Epithelial cell of umbilical artery (primary cell): ENCODE measurements at places on chromosomes 5 and 9. TPM values are rescaled to one million over a fixed set of nuclear protein-coding genes. Genes with fewer than 3 reads are reported as not detected.

Gene SHISAL2B
- total RNA-seq, result not detected in 2 replicates

Gene PTGES
- total RNA-seq, result 0.32 and 0.46 TPM in 2 replicates

Gene NR5A1
- not detected in 2 replicates for total RNA-seq

Gene CDC26
- total RNA-seq, result 76.7 and 98.0 TPM in 2 replicates

Gene F12
- 1.3 and 1.7 TPM in 2 replicates for total RNA-seq

Gene PLAC8L1
- total RNA-seq, result not detected in 2 replicates
